Upper lobe of left lung (tissue), 6 donors: ENCODE measurements at places on chromosomes 7 and 10. TPM values are rescaled to one million over a fixed set of nuclear protein-coding genes. Genes with fewer than 3 reads are reported as not detected.

GRCh38 chr7:15752377-15752776 lies 65.9 kb upstream of the MEOX2 start:
- DNase-seq = no peak

Gene BTAF1
- 22.1 TPM for total RNA-seq

DNA sequence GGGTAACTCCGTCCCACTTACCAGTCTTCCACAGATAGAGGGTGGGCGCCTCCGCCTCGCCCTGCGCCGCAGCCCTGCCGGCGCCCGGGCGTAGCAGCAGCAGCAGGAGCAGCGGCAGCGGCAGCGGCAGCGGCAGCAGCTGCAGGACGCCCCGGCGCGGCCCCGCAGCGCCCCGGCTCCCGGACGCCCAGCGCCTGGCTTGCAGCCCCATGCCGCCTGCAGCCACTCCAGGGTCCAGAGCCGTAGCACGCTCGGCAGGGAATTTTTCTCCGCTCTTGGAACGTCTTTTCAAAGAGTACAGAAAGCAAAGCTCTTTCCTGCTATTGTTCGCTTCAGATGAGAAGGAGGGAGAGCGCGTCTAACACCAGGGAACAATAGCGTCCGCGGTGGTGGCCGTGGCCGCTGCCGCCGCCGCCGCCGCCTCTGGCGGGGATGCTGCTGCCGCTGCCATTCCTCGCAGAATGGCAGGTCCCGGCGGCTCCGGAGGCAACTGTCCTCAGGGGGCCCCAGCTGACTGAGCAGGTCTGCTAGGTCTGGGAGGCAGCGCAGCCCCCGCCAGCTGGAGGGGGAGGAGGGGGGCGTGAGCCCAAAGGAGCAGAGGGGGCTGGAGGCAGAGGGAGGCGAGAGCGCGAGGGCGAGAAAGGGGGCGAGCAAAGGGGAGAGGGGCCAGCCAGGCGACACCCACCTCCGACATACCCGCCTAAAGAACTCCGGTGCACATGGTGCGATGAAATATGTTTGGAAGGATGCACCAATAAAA lies at the start of gene THSD7A:
THSD7A (minus strand) TSS at position 463 of the 760 bp plus-strand sequence; CDS start at position 211, 252 bp downstream.
- DNase-seq = peak; percentile 90

DNA sequence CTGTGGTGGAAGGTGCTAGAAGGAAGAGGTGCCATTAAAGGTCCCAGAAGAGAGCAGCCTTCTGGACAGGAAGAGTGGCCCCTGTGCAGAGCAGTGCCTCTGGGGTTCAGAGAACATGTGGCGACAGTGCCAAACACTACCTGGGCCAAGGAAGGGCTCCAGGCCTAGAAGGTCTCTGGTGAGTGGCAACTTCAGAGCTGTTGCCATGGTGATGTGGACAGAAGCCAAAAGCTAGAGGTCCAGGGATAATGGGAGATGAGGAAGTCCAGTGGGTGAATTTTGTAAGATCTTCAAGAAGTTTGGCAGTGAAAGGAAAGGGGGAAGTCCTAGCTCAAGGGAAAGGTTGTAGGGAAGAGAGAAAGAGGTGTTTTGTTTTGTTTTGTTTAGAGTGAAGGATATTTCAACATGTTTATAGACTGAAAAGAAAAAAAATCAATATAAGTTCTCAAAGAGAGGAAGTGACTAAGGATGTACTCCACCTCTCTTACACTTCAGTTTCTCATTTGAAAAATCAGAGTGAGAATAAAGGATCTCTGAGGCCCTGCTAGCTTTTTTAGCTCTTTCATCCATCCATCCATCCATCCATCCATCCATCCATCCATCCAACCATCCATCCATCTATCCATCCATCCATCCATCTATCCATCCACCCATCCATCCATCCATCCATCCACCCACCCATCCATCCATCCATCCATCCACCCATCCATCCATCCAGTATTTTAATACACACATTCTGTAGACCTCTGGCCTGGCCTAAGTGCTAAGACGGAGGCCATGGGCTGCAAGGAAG lies 77.1 kb upstream of the DUSP5 start:
- DNase-seq = no peak

DNA sequence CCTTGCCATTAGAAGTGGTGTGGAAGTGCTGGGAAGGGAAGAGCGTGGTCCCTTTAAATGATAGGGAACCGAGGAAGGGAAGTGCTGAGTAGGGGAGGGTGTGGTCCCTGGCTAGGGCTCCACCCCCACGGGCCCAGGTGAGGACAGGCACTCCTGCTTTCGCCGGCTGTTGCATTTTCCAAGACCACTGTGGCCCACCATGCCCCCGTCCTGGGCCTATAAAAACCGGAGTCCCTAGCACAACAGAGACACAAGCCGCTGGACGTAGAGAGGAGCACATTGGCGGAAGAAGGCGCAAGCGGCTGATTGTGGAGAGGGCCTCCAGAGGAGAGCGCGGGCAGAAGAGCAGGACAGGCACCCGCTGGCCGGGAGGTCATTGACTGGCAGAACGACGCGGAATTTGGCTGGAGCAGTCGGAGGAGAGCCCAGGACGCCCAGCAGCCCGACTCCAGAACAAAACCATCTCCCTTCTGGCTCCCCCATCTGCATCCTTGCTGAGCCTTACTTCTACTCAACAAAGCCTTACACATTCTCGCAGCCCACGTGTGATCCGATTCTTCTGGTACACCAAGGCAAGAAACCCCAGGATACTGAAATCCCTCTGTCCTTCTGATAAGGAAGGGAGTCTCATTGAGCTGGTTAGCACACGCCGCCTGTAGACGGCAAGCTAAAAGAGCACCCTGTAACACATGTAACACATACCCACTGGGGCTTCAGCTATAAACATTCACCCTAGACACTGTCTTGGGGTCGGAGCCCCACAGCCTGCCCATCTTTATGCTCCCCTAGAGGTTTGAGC lies 146.2 kb upstream of the LYZL1 start:
- peak; percentile 25 for DNase-seq
